Upper lobe of left lung (tissue), 6 donors: ENCODE measurements at places on chromosomes 5 and 9.

DNA sequence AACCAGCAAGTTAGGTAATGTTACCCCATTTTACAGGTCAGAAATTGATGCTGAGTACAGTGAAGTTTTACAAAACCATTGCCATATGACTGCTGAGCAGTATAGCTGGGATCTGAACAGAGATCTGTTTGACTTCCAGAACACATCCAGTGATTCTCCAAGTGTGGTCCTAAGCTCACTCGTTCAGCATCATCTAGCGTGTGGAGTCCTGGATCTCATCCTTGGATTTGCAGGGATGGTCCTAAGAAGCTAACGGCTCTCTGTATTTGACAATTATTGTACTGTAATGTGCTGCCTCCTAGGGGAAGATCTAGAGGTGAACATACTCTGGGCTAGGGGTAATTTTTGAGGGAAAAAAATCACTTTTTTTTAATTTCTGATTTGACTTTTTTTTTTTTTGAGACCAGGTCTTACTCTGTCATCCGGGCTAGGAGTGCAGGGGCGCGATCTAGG is 1.4 kb downstream of the SLC26A2 start:
- no peak for DNase-seq

DNA sequence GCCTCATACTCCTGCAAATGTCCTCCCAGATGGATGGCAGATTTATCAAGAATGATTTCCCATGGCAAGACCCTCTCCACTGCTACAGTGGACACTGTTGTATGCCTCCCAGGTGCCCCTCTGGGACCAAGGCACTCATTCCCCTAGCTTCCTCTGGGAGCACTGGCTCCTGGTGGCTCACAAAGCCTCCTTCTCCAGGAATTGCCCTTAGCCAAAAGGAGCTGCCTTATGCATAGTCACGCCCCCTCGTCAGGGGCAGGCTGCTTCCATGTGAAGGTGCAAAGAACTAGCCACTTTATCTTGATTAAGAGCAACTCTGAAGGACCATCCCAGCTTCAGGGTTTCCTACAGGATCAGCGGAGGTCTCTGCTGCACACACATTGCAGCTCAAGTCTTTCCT is 358.1 kb downstream of the CDK5RAP2 start:
- no peak for DNase-seq

DNA sequence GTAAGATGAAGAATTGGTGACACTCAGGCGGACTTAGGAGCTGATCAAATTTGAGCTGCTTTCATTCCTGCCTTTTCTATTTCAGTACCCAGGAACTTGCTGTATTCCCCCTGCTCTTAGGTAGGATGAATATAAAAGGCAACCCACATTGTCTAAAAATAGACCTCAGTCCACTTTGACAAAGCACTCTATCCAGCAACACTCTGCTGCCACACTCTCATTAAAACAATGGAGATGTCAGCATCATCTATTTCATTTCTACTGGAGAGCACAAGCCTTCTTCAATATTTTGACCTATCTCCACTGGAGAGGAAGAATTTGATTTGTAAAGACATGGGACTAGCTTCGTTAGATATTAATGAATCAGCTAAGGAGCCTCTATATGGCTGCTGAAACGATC is 468.4 kb downstream of the PTPRD start:
- DNase-seq, result no peak

DNA sequence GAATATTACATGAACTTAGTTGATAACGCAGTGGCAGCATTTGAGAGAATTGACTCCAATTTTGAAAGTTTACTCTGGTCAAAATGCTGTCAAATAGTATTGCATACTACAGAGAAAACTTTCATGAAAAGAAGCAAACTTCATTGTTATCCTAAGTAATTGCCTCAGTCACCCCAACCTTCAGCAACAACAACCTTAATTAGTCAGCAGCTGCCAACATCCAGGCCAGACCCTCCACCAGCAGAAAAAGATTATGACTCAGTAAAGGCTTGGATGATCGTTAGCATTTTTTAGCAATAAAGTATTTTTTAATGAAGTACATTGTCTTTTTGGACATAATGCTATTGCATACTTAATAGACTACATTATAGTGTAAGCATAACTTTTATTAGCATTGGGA is 40.8 kb upstream of the SPDL1 start:
- no peak for DNase-seq

- no peak for DNase-seq
Measured at GRCh38 chr5:134813407-134813806, 32.4 kb upstream of the C5orf24 start.

DNA sequence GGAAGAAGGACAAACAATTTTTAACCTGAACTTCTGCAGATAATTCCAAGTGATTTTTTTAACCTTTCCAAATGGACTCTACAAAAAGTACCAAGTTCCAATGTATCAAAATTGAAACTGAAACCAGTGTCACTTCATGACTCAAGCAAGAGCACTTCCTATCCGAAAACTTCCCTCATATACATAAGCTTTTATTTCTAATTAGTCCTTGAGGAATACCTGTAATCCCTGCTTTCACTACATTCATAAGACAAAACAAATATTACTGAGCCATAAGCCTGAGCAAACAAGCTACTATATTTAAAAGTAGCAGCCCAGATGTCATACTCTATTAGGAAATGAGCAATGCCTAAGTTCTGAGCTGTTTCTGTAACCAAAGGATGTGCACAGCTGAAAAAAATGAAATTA is 224.4 kb downstream of the EBF1 start:
- DNase-seq, result no peak

GRCh38 chr5:13354611-13355010 is 589.9 kb downstream of the DNAH5 start:
- DNase-seq, result no peak

DNA sequence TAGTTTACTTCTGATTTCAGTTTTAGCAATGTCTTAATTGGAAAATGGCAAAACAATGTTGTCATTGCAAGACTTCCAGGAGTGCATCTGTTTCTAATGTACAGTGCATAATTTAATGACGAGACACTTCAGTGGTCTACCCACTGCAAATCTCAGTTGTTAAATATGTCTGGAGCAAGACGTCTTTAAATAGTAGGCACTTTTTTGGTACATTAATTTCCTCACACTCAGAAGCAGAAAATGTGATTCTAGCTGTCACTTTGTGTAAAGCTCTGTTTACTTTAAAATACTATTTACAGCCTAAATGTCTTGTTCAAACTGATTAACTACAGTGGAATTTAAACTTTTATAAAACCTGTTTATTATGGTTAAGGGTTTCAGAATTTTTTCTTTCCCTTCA is 815.5 kb downstream of the TLE1 start:
- DNase-seq, result no peak

DNA sequence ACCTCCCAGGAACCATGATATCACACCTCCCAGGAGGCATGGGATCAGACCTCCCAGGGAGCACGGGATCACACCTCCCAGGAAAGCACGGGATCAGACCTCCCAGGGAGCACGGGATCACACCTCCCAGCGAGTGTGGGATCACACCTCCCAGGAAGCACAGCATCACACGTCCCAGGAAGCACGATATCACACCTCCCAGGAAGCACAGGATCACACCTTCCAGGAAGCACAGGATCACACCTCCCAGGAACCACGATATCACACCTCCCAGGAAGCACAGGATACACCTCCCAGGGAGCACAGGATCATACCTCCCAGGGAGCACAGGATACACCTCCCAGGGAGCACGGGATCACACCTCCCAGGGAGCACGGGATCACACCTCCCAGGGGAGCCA is 30.0 kb upstream of the FCN2 start:
- DNase-seq, result no peak

DNA sequence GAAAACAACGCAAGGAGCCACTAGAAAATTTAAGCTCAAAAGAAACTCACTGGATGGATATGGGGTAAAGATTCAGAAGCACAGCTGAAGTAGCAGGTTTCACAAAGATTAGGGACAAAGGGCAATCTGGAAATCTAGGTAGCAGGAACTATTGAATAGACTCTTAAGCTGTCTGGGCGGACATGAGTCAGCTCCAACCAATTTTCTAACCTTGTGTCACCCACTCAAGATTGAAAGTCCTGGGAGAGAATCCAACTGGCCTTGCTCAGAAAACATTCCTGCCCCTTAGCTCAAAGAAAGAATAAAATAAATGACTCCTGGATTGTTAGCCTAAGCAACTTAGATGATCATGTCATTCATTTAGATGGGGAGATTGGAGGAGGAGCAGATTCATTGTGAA is 69.2 kb downstream of the STK32A start:
- peak; percentile 60 for DNase-seq

DNA sequence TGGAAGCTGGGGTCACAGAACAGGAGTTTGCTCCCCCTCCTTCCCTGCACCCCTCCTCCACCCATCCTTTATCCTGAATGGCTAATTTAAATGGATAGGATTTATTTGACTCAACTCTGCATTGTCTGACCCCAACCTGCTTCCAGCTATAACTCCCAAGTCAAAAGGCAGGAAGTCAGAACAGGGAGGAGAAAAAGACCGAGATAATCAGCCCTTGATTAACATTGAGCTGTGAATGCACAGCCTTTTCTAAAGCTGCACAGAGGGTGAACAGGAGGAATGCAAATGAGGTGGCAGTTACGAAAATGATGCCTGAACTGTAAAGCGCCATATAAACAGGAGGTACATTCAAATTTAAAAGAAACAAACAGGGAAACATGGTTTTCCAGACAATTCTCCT is 152.8 kb downstream of the SPOCK1 start:
- DNase-seq, result no peak

- DNase-seq, result no peak
Measured at GRCh38 chr5:150513375-150514309, 5.7 kb downstream of the NDST1 start.

- DNase-seq, result no peak
Measured at GRCh38 chr9:119372951-119373350, 3.7 kb upstream of the BRINP1 start.

DNA sequence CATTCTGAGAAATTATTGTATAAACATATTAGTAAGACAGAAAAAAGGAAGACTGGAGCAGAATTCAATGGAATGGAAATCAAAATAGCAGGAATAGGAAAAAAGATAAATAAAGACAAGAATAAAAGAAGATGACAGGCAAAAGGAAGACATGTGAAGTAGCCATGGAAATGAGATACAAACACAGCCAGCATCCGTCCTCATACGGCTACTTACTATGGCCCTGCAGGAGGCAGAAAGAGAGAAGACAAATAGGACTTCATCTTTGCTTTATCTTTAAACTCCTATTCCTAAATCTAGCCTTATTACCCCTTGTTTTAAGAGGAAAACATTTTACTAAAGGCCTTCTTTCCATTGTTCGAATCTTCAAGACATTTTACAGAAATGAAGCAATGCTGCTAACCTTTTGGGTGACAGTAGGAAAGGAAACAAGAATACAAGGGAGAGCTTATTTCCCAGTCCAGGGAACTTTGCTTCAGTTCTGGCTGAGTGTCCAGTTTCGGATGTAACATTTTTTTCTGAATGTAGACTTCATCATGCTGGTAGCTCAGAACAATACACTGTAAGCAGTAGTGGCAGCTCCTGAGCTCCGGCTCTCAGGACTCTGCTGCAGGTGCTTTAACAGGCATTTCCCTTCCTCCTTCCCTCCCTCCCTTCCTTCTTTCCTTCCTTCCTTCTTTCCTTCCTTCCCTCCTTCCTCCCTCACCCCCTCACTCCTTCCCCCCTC is 106.4 kb upstream of the SLC12A2 start:
- DNase-seq, result no peak
